ENCODE measurements at places on chromosomes 11 and 22.

DNA sequence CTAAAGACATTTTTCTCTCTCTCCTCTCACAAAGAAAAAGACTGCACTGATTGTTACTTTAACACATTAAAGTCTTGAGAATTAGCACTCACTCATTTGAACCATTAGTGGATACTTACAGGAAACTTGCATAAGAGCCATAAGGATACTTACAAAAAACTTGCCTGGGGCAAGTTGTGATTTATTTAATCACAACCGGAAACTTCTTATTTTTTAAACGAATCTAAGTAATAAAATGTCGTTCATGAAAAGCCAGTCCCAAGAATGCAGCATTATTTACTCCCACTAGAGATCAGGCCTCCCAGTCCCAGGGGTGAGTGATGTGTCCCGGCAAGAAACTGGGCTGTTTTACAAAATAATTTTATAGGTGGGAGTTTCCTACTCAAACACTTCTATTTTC, 59.3 kb upstream of the TTC12 start:
- DNase-seq = no peak

GRCh38 chr11:121520243-121521144, 67.7 kb upstream of the SORL1-AS1 start:
- no peak for DNase-seq

DNA sequence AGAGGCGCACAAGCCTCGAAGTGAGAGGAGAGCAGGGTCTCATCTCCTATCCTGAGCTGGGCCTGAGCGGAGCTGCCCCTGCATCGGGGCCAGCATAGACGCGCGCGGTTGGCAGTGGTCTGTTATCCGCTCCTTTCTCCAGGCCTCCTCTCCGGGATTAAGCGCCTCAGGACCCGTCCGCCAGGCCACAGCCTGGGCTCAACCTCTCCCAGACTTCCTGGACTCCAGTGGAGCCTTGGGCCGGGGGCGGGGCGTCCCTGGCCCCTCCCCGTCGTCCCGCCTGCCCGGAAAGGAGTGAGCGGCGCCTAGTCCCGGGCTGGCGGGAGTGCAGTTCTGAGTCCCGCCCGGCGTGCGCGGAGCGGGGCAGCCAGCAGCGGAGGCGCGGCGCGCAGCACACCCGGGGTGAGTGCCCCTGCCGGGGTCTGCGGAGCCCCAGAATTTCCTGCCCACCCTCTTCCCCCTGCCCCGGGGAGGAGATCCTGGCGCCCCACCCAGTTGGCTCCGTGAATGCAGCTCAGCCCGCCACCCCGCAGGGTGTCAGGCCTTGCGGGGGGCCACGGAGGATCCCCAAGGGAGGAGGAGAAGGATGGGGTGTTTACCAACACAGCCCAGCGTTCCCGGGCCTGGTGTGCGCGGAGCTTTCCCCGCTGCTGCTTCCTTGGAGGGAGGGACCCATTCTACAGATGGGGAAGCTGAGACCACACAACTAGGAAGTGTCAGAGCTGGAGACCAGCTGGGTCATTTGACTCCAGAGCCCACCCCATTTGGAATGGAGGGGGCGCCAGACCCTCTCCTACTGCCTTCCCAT, at the start of gene TCIRG1:
Gene TCIRG1 (plus strand): TSS at position 308 of the 808 bp plus-strand sequence. CDS start 2,247 bp downstream, outside the sequence.
- DNase-seq = peak; percentile 85

DNA sequence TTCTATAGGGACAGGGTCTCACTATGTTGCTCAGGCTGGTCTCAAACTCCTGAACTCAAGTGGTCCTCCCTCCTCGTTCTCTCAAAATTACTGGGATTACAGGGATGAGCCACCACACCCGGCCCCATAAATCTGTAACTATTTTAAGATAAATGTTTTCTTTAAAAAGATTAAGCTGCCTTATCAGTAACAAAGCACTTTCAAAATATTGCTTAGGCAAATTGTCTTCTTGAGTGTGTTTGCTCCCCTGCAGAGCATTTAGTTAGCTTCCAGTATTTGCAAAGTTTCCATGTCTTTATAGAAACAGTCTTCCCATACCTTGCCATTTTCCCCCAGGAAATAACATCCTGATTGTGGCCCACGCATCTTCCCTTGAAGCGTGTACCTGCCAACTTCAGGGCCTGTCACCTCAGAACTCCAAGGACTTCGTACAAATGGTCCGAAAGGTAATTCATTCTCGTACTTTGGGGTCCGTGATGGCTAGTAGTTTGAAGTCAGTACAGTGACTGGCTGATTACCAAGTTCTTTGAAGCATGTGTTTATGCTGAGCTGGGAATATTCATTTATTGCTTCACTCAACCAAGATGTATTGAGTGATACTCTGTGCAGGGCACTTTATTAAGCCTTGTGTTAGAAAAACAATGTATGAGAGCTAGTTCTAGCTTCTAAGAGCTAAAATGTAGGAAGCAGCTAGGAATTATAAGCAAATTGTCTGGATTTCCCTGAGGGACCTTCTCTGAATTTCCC, 30.4 kb upstream of the CRTAM start:
- DNase-seq = no peak

GRCh38 chr11:36029616-36030015, 85.8 kb downstream of the LDLRAD3 start:
- no peak for DNase-seq

DNA sequence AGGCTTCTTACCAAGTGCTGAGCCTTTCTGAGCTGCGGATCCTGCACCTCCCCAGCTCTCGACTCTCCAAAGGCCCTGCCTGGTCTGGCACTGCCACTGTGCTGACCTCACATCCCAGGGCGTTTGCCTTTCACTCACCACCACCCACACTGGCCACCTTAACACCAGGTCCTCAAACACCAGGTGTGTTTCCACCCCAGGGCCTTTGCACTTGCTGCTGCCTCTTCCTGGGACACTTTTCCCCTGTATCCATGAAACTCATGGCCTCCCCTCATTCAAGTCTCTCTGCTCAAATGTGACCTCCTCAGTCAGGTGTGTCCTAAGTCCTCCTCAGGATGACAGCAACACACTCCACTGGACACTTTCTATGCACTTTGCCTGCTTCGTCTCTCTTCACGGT, 51.4 kb upstream of the ANO1 start:
- no peak for DNase-seq

GRCh38 chr22:46049726-46050450, 72.9 kb upstream of the WNT7B start:
- DNase-seq = no peak

DNA sequence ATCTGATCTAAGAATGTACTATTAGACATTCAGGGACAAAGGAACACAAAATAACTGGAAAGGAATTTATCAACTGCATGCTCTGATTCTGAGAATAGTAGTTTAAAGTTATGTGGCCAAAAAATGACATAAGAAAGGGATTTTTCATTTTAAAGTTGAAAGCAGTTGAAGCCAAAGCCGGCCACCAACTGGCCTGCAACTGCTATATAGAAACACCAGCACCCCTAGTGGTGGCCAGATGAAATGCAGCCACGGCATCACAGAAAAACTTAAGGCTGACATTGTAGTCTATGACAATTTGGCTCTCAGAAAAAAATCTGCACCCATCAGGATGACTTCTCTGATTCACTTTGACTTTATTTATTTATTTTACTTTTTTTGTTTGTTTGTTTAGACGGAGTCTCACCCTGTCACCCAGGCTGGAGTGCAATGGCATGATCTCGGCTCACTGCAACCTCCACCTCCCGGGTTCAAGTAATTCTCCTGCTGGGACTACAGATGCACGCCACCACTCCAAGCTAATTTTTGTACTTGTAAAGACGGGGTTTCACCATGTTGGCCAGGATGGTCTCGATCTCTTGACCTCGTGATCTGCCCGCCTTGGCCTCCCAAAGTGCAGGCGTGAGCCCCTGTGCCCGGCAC, 59.2 kb downstream of the SLC35F2 start:
- peak; percentile 36 for DNase-seq

GRCh38 chr11:128234143-128234542, 353.2 kb downstream of the ETS1 start:
- DNase-seq = no peak

- no peak for DNase-seq
Measured at GRCh38 chr11:103970701-103971249, 65.7 kb upstream of the DDI1 start.

Measured in GM18507 (cell line).